ENCODE measurements at places on chromosomes 12 and 14.

DNA sequence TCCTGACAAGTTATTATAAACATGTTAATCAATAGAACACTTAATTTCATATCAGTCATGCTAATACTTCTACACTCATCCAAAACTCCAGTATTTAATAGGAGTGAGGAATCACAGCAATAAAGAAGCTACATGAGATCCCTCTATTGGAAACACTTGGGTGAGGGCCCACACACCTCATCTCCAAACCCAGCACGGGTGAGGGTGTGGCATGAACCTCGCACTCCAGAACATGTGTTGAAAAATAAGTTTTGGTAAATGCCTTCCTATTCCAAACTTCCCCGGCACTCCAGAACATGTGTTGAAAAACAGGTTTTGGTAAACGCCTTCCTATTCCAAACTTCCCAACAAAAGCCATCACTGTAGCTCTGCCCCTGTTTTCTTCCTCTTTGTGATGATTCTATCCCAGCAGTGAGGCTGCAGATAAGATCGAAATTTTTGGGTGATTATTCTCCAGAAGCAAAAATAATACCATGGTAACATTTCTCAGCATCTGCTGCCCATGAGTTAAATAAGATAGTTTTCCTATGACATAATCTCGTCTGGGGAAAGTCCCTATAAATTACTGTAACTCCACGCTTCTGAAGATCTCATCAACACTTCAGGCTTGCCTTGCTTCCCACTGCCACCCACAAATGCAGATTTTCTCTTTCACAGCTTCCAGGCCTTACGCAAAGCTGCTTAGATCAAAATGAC, 24.4 kb upstream of the PTPRB start:
- no peak for DNase-seq

GRCh38 chr12:77214136-77214535, 148.8 kb upstream of the E2F7 start:
- DNase-seq, result no peak

DNA sequence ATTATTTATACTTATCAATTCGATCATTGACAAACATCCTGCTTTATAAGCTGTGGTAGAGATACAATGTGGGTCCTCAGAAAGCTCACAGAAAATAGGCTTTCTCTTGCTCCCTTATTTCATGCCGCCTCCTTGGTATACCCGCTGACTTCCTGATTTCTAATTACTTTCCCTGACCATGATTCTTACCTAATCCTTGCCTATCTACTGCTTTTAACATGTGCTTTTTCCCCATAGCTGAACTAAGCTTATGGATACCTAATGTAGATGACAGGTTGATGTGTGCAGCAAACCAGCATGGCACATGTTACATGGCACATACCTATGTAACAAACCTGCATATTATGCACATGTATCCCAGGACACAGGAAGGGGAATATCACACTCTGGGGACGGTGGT, 65.1 kb downstream of the ITPR2 start:
- DNase-seq, result no peak

DNA sequence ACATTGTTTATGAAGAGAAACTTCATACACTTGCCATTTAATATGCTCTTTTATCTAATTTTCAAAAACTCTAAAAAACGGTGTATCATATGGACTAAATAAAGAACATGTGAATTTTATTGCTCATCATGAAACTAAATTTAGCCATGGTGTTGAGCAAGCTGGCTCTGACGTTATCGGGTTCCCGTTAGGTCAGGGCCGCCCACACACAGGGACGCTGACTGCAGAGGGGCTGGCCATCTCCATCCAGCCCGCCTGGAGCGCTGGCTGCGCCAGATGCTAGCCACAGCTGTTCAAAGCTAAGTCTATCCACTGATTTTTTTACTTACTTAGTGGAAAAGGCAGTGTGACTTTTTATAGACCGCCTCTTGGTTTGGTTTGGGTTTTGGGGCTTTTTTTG, 36.5 kb upstream of the DYNC1H1 start:
- DNase-seq, result no peak

- DNase-seq, result no peak
These were observed 627 bp downstream of the TESC start for GRCh38 chr12:117098361-117099217.

DNA sequence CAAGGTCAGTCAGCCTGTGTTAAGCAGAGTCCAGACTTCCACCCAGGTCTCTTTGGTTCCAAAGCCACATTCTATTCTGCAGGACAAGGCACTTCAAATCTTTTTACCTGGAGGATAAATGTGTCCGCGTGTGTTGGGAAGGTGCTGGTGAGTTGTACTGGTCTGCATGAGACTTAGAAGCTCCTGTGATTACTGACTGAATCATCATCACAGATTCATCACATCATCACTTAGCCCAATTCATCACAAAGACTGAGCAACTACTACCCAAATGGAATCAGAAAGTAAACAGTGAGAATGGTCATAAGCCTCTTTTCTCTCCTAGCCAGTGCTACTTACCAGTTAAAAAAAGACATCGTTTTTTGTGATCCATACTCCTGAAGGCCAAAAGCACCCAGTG, 5.3 kb downstream of the SLC15A5 start:
- DNase-seq, result no peak

- DNase-seq, result no peak
These were observed 28.8 kb downstream of the PHLDA1 start for GRCh38 chr12:76002598-76003354.

DNA sequence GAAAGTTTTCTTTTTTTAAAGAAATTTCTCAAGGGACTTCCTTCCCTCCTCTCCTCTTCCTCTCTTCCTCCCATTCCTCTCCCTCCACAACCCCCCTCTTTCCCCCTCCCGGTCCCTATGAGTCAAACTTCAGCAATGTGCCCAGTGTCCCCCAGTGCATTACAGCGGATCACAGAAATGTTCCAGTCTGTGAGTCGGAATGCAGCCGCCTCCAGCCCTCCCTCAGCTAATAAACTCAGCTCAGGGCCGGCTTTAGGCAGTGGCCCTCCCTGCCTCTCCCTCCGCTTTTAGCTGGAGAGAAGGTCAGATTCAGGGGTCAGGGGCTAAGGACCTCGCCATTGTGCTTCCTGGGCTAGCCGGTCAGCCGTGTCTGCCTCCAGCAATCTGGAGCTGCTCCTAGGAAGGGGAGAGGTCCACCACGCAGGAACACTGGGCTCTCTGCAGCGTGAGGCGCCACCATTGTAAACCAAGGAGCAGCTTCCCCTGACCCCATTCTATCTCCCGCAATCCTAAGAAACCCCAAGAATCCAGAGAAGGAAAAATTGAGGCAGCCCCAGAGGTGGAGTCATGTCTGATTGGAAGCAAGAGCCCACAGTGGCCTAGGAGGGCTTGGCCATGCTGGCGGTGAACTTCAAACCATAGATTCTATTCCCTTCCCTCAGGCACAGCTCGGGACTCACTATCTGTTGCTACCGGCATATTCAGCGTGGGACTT, 1.1 kb upstream of the HDAC7 start:
- peak; percentile 65 for DNase-seq

- no peak for DNase-seq
These were observed 17.0 kb downstream of the RITA1 start for GRCh38 chr12:113202300-113203075.

GRCh38 chr12:752695-753610, 574 bp downstream of the WNK1 start:
- peak; percentile 64 for DNase-seq

DNA sequence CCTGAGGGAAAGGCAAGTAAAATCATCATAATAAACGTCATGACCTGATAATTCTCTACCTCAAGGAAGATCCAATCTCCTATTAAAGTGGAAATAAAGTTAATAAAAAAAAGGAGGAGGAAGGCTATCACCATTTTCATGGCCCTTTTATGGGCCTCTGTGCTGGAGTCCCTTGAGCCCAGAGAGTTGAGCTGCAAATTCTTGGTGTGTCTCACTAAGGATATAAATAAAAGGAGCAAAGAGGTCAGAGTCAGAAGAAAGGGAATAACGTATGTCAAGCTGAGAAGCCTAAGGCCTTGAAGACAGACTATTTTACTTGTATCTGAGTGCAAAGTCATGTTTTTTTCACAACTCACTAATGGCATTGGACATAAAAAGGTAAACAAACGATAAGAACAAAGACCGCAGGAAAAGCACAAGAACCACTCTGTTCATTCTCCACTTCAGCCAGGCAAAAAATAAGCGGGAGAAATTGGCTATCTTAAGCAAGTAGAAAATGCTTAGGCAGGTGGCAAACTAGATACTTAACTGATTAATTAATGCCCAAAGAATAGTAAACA, 12.0 kb upstream of the SMIM10L1 start:
- DNase-seq, result no peak

DNA sequence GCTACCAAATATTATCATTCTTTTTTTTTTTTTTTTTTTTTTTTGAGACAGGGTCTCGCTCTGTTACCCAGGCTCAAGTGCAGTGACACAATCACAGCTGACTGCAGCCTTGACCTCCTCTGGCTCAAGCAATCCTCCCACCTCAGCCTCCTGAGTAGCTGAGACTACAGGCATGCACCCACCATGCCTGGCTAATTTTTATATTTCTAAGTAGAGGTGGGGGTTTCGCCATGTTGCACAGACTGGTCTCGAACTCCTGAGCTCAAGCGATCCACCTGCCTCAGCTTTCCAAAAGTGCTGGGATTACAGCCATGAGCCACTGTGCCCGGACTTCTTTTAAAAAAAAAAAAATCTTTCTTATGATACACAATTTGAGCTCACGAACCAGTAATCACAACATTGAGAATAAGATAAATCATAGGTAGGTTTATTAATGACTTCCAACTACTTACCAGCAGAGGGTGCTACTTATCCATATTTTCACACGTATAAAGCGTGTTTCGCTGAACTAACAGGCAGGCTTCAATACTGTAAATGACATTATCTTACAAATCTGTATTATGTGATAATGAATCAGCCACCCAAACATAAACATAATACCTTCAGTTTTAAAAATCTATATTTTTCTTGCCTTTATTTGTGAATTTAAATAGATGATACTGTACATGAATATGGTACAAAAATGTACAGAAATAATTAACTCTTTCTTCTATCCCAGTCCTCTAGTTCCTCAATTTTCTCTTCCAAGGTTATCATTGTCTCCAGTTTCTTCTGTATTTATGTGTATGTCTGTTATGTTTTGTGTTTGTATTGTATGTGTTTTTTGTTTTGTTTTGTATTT, 42.5 kb upstream of the BCAT1 start:
- peak; percentile 79 for DNase-seq

GRCh38 chr14:71163050-71163841, 256.0 kb downstream of the PCNX1 start:
- no peak for DNase-seq

GRCh38 chr12:81350309-81350708, 272.4 kb downstream of the ACSS3 start:
- no peak for DNase-seq

- DNase-seq, result no peak
These were observed 4.4 kb upstream of the ACADS start for GRCh38 chr12:120720987-120721801.

GRCh38 chr14:50191499-50191898, 39.9 kb downstream of the SOS2 start:
- no peak for DNase-seq

DNA sequence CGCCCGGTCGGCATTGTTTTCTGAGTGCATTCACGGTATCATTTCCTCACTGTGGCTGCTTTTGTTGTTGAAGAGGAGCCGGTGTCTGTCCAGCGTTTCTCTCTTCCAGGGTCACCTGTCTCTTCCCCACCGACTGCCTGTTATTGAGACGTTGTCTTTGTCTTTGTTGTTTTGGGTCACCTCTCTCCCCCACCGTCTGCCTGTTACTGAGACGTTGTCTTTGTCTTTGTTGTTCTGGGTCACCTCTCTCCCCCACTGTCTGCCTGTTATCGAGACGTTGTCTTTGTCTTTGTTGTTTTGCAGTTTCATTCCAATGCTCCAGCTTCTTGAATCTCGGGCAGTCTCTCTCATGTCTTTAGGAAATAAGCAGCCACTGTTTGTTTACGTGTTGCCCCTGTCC, 69.9 kb downstream of the DDX51 start:
- no peak for DNase-seq

DNA sequence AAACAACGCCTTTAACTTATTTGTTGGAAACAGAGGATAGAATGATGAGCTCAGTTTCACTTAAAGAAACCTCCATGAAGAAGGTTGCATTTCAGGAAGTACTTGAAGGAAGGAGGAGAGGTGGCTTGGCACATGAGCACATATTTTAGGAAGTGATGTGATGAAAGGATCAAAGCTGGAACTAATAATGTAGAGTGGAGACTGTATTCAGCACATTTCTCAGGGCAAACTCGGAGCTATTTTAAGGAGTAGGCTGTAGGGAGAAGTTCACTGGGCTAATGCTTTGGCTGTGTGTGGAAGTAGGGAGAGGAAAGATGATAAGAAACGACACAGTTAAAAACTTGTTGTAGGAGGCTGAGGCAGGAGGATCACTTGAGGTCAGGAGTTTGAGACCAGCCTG, 272.8 kb downstream of the AKAP6 start:
- DNase-seq, result no peak

- DNase-seq, result no peak
These were observed 139.5 kb downstream of the SMOC1 start for GRCh38 chr14:70018713-70019211.

DNA sequence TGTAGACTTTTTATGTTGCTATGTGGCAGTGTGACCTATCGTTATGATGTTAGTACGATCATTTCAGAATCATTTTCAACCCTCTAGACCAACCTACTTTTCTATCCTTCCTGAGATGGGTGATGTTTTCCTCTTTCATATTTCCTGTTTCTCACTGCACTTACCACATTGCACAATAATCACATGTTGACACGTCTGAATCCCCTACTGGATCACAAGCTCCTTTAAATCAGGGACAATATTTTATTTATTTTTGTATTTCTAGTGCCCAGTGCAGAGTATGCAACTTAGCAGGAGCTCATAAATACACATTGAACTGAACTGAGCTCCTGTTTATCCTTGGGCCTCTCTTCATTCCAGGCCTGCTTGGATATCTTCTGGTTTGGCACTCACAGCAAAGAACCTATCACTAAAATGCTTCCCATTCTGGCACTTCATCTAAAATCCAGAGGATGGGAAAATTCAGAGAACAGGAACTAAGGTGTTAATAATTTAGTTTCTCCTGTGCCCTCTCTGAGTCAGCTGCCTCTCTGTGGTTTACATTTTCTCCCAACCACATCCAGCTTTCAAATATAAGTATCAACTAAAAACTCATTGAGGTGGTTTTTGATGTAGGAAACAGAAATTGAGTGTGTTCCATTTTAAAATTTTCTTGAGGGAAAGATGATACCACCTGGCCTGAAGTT, 69.4 kb upstream of the DYRK2 start:
- no peak for DNase-seq
